ENCODE measurements at places on chromosomes 3 and 15.

DNA sequence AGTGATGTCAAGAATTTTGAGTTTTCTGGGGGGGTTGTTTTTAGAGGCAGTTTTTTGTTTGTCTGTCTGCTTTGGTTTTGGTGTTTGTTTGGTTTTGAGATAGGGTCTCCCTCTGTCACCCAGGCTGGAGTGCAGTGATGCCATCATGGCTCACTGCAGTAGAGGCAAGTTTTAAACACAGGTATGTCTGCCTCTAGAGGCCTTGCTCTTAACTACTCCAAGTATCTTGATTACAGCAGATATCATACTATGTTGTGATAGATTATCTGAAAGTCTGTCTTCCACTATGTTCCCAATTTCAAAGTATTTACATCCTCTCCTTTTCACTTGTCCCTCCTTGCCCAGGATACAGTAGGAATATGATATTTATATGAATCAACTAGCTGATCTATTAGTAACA lies 57.7 kb downstream of the ERC2 start:
- DNase-seq = no peak

- DNase-seq = peak; percentile 58
These were observed 155.0 kb downstream of the NLGN1 start for GRCh38 chr3:173552526-173552925.

GRCh38 chr3:46662771-46663551 lies 30.5 kb downstream of the ALS2CL start:
- peak; percentile 48 for DNase-seq

- no peak for DNase-seq
These were observed 993 bp downstream of the PLCL2 start for GRCh38 chr3:16885593-16886302.

DNA sequence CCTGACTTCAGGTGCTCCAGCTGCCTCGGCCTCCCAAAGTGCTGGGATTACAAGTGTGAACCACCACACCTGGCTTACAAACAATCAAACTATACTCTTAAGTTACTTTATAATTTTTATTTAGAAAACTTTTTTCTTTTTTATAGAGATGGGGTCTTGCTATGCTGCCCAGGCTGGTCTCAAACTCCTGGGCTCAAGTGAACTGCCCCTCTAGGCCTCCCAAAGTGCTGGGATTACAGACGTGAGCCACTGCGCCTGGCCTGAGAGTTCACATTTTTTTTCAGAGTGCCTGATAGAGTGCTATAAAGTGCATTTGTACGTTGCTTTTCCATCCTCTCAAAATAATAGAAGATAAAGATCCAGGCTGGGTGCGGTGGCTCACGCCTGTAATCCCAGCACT lies 102.0 kb upstream of the TBL1XR1 start:
- DNase-seq = no peak

- peak; percentile 81 for DNase-seq
These were observed 3.6 kb downstream of the ADAMTSL3 start for GRCh38 chr15:83657549-83657948.

GRCh38 chr3:100737334-100737733 lies 28.0 kb downstream of the TFG start:
- peak; percentile 64 for DNase-seq

- peak; percentile 65 for DNase-seq
These were observed 52.8 kb downstream of the SEMA5B start for GRCh38 chr3:122974764-122975162.

- peak; percentile 88 for DNase-seq
These were observed 242.5 kb downstream of the ATP8B4 start for GRCh38 chr15:49876401-49877038.
